ENCODE measurements at places on chromosomes 7 and 10.
A peak's percentile ranks its signal among the peaks of the same experiment; 100 is the strongest.

GRCh38 chr7:158729646-158730382, 25.2 kb upstream of the NCAPG2 start:
- no peak for DNase-seq

GRCh38 chr7:117322741-117323304, at the start of gene WNT2:
WNT2 (minus strand) TSS chr7:117323058; CDS start chr7:117322989, 69 bp downstream.
- DNase-seq: peak; percentile 39

DNA sequence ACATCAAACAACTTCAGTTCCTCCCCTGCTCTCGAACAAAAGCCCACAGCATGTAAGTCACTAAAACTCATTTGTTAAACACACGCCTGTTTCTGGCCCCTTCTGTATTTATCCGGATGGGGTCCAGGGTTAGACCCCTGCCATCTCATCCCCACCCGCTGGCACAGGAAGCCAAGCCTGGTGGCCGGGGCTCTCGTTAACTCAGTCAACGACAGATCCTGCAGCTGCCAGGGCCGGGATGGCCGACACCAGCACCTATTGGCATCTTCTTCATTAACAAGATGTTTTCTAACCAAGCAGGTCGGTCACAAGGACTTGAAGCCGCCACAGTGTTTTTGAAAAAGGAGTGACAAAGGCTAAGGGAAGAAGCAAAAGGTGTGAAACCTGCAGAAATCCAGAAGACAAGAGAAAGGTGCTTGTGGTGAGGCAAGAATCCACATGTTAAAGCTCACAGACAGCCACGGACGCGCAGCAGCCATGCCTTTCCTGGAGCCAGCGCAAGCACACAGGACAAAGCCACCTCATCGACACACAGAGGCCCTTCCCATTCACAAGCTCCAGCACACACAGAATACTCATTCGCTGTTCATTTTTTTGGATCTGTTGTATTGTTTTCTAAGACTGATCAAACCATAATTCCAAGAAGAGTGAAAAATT, 202.7 kb downstream of the DIP2C start:
- no peak for DNase-seq

- DNase-seq: no peak
Measured at GRCh38 chr7:156334636-156335035, 305.9 kb upstream of the RNF32 start.

DNA sequence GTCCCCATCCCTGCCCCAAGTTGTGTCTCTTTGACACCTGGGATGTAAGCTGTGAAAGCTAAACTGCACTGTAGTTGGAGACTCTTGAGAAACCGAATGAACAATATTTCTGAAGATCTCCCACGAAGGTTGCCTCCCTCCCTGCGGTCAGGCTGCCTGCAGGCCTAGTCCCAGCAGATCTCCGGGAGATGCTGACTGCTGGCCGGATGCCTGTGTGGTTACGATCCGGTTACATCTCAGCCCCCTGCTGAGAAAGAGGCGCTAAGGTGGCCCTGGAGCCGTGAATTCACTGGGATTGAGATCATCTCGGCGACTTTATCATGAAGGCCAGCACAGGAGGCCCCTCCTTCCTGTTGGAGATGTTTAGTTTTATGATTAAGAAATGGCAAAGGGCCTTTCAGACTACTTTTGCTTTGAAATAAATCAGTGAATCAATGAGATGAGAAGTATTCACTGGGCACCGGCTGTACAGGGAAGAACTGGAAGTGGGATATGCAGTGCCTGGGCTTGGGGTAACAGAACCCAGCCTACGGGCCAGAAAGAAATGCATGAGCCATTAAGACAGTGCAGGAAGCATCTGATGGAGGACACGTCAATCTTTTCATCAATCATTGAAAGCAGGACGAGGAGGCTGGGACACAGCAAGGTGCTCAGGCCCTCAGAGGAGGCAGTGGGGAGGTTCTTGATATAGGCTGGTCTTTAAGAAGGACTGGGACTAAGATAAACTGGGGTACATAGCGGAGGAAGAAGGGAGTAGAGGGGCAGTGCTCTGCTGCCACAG, 177.6 kb downstream of the PRKAG2 start:
- DNase-seq: peak; percentile 96

DNA sequence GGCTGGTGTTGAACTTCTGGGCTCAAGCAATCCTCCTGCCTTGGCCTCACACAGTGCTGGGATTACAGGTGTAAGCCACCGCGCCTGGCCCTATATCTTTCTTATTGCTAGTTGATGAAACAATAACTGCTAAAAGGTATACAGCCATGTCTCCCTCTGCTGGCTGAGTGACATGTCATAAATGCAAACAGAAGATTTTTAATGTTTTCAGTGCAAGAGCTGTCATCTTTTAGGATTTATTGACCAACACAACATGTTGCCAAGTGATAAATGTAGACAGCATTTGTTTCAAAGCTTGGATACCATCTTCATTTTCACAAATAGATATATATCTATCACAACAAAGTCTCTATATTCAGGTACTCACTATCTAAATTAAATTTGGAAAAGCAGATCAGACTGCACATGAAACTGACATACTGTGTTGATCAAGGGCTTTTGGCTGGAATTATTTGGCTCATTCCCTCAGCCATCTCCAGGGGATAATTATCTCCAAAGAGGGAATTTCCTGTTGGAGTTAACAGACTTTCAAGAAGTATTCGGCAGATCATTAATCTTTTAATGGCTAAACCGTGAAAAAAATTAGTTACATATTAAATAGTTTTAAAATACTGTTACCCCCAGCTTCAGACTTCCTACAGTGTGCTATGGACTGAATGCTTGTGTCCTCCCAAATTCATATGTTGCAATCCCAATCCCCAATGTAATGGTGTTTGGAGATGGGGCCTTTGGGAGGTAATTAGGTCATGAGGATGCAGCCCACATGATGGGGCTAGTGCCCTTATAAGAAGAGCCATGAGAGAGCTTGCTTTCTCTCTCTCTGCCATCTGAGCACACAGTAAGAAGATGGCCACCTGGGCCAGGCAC, 41.3 kb upstream of the SRPK2 start:
- no peak for DNase-seq

- no peak for DNase-seq
Measured at GRCh38 chr7:51732116-51732515, 415.5 kb upstream of the COBL start.

DNA sequence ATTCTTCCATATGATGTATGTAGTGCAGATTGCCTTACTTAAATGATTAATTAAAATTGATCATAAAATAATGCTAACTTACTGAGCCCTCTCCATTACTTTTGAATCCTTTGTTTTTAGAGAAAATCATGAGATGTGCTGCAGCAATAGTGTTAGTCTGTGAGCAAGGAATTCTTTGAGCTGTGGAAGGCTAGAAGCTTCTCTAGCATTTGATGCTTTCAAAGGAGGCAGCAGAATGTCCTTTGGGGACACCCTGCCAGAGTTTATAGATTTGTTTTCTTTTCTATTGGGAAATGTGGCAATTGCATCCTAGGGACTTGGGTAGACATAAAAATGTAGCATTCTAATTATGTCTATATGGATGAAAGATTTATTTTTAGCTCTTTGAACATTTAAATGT, 284.1 kb upstream of the SMIM30 start:
- DNase-seq: no peak

GRCh38 chr10:8060010-8060703, 5.7 kb downstream of the GATA3 start:
- no peak for DNase-seq

DNA sequence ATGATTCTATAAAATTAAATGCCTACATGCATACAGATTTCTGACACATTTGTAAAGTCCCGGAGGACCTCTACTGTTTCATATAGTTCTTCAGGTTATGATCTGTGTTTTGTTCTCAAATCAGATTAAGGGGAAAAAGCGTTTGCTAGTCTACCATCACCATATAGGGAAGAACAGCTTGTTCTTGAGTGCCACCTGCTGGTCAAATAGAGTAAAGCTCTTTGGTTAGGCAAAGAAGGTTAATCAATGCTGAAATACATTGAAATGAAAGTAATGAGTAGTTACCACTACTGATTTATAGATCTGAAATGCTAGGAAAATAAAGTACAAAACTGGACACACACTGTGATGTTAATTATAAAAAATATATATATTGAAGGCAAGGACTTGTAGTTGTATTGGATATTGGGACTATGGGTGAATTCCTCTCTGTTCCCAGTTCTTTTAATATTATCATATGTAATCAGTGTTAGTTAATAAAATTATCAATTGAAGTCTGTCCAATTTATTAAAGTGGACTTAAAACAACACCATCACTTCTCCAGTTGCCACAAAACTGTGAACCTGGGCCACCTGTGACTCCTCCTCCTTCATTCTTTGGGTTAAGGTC, 72.6 kb upstream of the PDLIM1 start:
- DNase-seq: peak; percentile 64

DNA sequence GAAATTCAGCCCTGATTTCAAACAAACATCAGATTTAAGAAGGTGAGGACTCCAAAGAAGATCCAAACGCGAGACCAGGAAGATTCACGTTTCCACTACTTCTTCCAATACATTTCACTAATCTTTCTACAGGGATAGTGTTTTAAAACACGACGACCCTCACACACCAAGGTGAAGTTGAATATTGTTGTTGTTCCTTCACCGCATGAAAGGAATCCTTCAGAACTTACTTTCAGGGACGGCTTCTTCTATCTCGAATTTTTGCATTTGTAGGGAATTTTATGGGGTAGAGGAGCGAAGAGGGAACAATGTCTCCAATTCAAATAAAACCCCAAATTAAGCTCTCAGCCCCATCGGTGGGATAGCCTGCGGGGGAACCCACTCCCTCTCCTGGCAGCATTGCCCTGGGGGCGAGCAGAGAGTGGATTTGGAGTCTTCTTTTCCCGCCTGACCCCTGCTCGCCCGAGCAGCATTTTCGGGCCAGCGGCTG, 1.5 kb upstream of the GATA3 start:
- no peak for DNase-seq

DNA sequence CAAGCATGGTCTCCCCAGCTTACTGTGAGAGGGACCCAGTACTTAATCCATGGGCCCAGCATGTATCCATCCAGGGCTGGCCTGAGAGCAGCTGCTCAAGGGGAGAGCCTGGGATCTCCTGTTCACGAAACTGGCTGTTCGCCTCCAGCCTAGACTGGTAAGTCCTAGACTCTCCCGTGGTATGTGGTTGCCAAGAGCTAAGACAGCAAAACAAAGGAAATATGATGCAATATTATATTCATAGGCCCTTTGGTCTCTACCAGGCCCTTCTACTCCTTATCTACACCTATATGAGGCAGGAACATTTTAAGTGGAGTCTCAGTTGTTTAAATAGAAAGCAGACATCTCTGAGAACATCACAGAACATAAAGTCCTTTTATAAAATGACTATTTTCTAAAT, 28.9 kb upstream of the STK17A start:
- DNase-seq: no peak

DNA sequence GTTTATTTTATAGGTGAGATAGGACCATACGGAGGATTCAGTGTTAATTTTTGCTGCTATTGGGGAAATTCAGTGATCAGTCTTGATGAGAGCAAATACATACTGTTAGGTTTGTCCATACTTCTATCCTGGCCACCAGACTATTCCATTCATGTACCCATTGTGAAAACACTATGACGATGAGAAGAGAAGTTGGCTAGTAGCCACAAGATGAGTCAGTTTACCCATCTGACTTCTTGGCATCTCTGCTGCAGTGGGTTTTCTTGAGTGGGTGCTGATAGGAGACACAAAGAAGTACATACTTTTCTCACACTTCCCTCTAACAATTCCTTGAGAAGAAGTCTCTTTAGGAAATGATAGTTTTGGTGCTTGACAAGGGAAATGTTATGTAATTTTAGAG, 133.1 kb downstream of the TFPI2 start:
- no peak for DNase-seq

DNA sequence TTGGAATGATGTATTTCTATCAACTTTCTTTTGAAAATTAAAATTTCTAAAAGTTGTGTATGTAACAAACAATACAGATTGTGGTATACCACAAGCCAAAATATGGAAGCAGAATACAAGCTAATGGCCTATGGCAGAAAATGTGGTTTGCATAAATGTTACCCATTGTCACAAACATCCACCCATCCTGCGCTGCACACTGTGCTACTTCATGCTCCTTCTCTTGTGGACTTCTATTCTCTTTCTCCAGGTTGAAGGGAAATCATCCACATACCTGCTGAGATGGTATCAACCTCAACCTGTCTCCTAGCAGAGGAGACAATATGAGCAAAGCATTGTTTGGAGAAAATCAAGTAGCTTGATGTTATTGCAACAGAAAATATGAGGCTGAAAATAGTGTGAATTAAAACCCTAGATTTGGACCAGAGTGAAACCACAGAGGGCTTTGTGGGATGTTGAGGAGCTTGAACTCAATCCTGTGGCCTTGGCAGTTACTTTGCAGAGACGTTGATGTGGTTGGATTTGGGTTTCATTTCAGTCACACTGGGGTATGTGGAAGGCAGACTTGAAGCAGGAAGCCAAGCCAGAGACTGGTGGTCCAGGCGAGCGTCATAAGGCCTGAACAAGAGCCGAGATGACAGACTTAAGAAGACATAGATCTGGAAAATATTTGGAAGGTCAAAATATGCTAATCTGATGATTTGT, 63.8 kb downstream of the ICA1 start:
- no peak for DNase-seq

GRCh38 chr7:102934701-102935100, 21.9 kb downstream of the LRRC17 start:
- no peak for DNase-seq

GRCh38 chr7:95476904-95477594, 8.7 kb upstream of the ASB4 start:
- peak; percentile 49 for DNase-seq

DNA sequence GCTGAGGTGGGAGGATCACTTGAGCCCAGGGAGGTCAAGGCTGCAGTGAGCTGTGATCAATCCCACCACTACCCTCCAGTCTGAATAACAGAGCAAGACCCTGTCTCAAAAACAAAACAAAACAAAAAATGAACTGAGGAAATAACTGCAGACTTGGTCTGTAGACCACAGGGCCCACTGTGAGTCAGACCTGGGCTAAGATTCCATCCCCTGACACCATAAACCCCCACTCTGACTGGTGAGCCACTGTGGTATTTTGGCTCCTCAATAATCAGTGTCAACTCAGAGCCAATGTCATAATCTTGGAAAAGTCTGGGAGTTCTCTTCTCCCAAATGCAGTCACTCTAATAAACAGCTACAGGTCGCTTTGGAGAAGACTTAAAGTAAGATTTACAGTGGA, 24.0 kb upstream of the ERCC6 start:
- DNase-seq: no peak

DNA sequence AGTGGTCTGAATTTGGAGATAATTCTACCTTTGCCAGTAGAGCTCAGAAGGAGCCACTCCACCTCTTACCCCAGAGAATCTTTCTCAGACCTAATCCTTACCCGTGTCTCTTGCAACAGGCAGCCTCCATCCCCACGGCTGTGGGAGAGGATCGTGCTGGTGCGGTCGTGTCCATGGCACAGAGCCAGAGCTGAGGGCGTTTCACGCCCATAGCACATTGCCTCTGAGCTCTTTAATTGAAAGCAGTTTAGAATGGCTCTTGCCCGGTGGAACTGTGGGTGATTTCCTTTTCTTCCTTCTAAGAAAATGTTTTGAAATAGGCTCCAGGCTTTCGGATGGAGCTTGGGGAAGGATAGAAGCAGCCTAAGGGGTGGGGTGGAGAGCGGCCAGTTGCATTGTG, 41.5 kb downstream of the PRF1 start:
- no peak for DNase-seq

- no peak for DNase-seq
Measured at GRCh38 chr10:113347508-113347907, 205.3 kb upstream of the HABP2 start.

- DNase-seq: no peak
Measured at GRCh38 chr7:127447326-127447945, 54.9 kb upstream of the ZNF800 start.

- DNase-seq: no peak
Measured at GRCh38 chr10:109853921-109854320, 69.4 kb downstream of the XPNPEP1 start.

All from SJSA1 (cell line).